ENCODE measurements at places on chromosomes 7 and 10.
A peak's percentile ranks its signal among the peaks of the same experiment; 100 is the strongest.

DNA sequence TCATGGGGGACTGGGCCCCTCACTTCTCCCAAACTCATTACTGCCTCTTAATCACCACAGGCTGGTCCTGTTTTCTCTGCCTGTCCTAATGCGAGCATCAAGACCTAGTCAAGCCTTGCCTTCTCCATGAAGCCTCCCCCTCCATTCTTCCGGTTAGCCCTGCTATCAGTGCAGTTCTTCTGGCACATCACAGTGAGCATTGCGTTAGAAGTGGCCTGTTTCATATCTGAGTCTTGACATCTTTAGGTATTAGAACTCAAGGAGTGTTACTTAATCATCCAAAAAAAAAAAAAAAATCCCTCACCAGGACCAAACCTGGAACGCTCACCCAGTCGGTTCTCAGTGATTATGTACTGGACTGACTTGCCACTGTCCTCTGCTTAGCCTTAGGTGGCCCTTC is 17.4 kb downstream of the SNX10 start:
- DNase-seq: no peak

DNA sequence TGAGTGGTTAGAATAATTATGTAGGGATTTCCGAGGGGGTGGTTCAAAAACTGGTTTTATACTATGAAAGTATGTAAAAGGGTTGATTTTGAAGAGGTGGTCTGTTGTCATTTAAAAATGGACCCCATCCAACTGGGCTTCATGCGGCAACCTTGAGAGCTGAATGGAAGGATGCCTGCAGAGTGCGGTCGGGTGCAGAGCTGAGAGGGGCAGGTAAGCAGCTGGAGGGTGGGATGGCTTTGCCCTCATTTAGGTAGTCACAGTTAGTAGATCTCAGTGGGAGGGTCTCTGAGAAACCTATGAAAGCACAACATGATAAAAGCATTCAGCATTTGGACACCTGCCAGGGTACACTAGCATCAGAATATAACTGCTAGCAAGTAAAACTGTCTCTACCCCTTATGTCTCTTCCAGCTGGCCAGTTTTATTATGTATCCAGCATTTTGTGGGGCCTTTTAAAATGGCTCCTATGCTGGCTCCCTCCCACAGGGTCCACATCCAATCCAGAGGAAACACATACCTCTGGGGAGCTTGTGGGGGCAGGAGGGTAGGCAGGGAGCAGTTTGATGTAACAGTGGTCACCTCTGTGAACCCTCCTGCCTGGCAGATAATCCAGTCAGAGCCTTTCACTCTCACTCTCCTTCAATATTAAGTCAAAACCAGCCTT is 75.9 kb upstream of the MAGI2 start:
- DNase-seq: no peak

- DNase-seq: no peak
Measured at GRCh38 chr7:87853237-87853864, 22.8 kb downstream of the SLC25A40 start.

DNA sequence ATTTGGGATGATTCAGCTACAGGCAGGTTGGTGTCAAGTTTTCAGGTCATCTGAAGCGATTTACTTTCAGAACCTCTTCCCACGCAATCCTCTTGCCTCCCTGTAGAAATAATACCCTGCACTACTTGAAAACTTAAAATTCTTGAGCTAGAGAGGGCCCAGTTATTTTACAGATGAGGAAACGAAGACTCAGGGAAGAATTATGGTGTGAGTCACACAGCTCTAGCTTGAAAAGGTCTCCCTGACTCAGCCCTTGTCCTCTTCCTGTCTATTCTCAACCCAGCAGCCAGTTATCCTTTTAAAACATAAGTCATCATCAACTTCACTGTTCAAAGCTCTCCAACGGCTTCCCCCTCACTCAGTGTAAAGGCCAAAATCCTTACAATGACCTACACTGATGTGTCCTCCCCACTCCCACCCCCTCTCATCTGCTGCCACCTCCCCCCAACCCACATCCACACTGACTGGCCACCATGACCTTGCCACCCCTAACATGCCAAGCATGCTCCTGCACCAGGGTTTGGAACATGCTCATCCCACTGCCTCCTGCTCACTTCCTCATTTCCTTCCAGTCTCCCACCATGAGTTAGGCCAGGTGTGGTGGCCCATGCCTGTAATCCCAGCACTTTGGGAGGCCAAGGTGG is 3.4 kb downstream of the DNMBP start:
- DNase-seq: peak; percentile 15

GRCh38 chr10:59748834-59749233 is 4.4 kb downstream of the MRLN start:
- no peak for DNase-seq

DNA sequence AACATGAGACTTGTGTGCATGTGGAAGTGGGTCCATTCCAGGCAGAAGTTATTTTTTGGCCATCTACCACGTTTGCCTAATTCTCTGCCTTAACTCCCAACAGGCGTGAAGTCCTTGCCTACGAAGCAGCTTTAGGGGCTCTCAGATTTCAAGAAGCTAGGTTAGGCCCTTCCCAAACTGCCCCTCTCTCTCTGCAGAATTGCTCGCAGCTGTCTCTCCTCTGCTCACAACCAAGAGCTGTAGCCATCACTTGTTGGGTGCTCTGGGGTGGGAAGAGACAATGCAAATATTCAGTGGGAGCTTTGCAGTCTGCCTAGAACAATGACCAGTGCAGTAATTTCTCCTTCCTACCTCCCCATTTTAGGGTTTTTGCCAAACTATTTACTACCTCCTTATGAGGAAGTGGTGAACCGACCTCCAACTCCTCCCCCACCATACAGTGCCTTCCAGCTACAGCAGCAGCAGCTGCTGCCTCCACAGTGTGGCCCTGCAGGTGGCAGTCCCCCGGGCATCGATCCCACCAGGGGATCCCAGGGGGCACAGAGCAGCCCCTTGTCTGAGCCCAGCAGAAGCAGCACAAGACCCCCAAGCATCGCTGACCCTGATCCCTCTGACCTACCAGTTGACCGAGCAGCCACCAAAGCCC is 24.9 kb downstream of the CYP17A1 start:
- DNase-seq: no peak

GRCh38 chr10:124138195-124138882 is 44.9 kb upstream of the CHST15 start:
- DNase-seq: no peak

GRCh38 chr10:12103802-12104201 is 25.7 kb upstream of the SEC61A2 start:
- DNase-seq: no peak

GRCh38 chr7:130985361-130985760 is 251.4 kb upstream of the KLF14 start:
- no peak for DNase-seq

DNA sequence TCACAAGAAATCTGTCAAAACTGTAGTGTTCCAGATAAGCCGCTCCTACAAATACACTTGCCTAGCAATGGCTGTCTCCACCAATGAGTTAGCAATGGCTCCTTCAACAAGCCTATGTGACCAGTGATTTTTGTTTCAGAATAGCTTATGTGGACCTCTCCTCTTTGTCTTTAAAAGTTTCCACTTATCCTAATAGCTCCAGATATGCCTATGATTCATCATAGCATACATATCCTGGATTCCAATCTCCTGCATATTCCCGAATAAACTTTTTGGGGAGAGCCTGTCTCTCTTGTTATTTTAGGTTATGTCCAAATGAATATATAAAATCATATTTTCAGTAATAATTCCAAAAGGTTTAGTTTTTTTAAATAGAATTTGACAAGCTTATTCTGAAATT is 510.6 kb downstream of the ARL4A start:
- DNase-seq: no peak

DNA sequence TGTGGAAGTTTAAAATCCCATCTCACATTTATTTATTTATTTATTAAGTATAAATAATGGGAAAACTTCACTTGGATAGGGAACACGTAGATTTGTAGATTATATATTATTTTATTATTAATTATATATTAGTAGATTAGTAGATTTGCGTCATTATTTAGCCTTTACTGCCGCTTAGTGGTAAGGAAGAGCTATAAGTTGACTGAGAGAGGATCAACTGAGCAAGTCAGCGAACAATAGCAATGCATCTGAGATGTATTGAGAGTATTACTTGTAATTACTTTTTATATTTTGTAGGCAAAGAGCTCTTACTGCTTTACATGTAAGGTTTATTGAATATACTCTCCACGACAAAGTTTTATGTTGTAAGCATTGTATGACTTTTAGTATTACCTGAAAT is 244.5 kb upstream of the ANKRD30A start:
- DNase-seq: no peak
